ENCODE measurements at places on chromosomes 2 and 18.

- no peak for DNase-seq
Observed at GRCh38 chr2:130390460-130391057, 34.7 kb downstream of the PTPN18 start.

GRCh38 chr2:57180042-57180567 is 866.5 kb upstream of the VRK2 start:
- no peak for DNase-seq

GRCh38 chr2:70921031-70921430 is 14.7 kb upstream of the ATP6V1B1 start:
- no peak for DNase-seq

DNA sequence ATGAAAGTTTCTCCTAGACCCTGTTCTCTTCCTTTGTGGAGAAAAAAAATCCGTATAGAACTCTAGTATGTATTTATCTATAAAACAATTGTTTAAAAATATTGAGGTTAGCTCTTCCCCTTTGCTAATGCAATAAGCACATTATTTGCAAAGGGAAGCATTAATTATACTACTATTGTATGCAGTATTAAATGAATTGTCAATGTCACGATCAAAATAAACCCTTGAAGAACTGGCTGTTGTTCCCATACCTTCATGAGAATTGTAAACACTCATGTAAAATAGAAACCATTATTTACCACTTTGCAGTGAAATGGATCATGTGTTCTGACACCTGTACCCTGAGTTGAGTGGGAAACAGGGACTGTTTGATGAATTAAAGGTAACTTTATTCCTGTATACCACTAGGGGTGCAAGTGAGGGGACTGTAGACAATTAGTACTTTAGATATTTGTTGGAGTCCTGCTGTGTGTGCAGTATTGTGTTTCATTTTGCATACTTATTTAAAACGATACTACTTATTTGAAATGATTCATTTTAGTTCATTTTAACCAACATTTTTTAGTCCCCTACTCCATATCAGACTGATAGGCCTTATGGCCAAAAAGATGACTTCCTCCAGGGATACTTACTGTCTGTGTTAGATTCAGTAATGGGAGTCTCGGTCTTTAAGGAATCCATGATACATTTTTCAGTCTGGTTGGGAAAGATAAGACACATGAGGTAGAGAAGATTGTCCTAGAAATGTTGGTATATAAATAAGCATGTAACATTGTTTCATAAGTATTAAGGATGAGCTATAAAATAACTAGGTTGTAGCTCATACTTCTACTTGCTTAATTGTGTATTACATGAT is 7.9 kb downstream of the PKP4 start:
- DNase-seq, result no peak

DNA sequence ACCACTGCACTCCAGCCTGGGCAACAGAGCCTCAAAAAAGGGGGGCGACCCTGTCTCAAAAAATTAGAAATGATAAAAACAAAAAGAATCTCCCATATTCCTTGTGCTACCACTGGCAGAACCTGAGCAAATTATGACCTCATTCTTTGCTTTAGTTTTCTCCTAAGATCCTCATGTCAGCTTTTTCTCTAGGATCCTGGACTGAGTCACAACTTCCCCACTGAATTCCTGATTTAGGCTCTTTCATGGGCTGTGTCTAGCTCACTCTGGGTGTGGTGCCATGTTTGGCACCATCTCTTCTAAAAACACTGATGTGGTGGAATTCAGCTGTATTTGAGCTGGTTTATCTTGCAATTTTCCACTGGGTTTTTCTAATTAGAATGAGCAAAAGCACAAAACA is 37.1 kb downstream of the EXOC6B start:
- no peak for DNase-seq

DNA sequence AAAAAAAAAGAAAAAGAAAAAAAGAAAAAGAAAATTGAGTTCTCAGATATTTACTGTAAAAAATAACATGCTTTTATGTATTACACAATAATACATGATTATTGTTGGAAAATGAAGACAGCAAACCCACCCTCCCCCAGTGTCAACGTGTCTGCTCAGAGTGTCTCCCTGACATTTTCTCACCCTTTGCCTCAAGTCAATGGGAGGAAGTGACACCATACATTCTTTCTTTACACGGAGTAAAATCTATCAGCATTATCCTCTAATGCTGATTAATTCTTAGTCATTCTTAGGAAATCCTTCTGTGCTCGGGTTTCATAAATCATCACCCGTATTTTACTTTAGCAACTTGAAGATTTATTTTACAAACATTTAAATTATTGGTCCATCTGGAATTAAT is 32.0 kb downstream of the CTAGE1 start:
- DNase-seq, result no peak

GRCh38 chr2:185522472-185522871 is 216.1 kb upstream of the FSIP2 start:
- DNase-seq, result no peak

DNA sequence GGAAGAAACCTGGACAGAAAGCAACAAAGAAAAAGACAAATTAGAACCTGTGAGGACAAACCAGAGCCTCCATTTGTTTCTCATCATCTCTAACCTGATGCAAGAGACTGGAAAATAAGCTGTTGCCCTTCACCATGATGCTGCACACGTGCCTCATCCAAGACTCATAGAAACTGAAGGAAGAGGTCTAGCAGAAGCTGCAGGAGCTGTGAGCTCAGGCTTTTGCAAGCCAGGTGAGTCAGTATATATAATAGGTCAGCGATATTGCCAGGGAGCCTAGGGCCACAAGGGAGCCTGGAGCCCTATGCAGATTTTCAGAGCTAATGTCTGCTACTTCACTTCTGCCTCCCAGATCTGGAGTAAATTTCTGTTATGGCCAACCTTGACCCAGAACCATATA is 163.1 kb downstream of the LNPK start:
- no peak for DNase-seq

DNA sequence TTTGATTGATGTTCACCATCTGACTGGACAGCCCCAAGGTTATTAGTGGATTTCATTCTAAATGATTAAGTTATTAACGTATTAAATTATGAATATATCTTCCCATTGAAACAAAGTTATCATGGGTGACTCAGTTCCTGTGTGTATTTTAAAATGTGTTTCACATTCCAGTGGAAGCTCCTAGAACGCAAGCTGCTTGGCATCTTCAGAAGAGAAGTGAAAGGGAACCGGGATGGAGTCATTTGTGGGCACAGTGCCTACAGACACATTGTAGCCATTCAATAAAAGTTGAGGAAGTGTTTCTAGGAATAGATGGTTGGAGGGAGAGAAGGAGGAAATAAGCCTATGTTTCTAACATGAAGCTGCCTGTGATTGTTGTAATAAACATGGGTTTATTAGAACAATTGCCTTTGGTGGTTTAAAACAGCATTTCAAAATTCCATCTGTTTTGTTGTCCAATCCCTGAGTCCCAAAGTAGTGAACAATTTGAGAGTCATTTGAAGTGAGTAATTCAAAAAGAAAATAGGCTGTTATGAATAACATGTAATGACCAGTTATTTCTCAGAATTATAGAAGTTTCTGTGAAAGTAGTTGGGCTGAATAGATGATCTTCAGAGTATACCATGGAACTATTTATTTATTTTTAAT is 143.5 kb downstream of the PKP4 start:
- DNase-seq, result no peak

- DNase-seq, result no peak
Observed at GRCh38 chr2:226608451-226608850, 191.2 kb downstream of the IRS1 start.
